EH (cell line): ENCODE measurements at places on chromosomes 2 and 18.

GRCh38 chr2:64789466-64790320 is 136.0 kb upstream of the SERTAD2 start:
- DNase-seq, result no peak

- DNase-seq, result no peak
Observed at GRCh38 chr18:29326214-29326613, 1149.3 kb upstream of the CDH2 start.

- DNase-seq, result no peak
Observed at GRCh38 chr2:202521470-202521869, 113.3 kb upstream of the FAM117B start.

DNA sequence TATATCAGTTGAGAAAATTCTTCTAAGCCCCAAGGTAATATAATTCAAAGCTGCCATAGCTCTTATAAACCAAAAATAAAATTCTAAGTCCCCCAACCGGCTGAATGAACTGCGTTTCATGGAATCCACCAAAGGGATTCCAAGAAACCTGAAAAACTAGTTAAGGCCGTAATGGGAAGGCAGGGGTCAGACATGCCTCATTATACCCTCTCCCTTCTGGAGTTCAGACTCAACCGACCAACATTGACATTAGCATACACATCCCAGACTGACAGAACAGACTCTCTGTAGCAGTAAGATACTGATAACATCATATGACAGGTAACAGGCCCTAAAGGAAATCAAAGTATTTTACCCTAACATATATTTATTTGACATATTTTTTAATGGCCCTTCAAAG is 31.4 kb upstream of the PHLPP1 start:
- no peak for DNase-seq

- peak; percentile 54 for DNase-seq
Observed at GRCh38 chr2:176106581-176107539, at the start of gene HOXD11. HOXD11 (plus strand) TSS chr2:176107280; CDS start chr2:176107356, 76 bp downstream.

- DNase-seq, result peak; percentile 74
Observed at GRCh38 chr2:235779444-235779896, 285.6 kb downstream of the AGAP1 start.

GRCh38 chr18:49161627-49162026 is 210.9 kb upstream of the SMAD7 start:
- DNase-seq, result peak; percentile 79

DNA sequence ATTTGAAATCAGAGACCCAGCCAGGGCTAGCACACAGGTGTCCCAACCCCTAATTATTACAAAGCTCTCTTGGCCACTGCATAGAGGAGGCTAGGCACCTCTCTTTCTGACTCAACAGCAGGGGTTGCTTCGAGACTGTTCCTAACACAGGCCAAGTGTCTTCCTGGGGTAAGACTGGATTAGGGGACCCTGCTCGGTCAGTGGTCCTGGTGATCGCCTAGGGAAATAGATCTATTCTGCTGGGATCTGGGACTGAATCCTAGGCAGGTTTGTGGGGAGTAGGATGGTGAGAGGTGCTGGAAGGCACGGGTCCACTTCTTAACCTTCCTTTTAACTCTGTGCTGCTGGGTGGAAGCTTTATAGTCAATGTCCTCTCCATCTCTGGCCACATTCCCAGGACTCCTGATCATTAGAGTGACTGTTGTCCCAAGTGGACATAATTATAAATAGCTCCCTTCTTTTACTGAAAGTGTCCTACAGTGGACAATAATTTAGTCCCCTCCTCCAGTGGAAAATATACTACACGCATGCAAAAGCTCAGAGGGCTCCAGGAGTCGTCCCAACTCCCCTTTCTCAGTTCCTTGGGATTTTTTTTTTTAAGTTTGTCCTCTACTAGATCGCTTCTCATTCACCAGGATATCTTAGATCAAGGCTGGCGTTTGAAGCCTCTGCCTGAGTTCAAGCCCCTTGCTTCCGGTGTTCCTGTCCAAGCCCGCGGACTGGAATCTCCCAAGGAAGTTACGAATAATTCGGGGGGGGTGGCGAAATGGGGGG is 1.3 kb upstream of the TRIB2 start:
- DNase-seq, result peak; percentile 31

GRCh38 chr2:138470941-138471340 is 30.6 kb upstream of the SPOPL start:
- DNase-seq, result no peak

- no peak for DNase-seq
Observed at GRCh38 chr2:83757329-83757728, 701.8 kb downstream of the SUCLG1 start.

DNA sequence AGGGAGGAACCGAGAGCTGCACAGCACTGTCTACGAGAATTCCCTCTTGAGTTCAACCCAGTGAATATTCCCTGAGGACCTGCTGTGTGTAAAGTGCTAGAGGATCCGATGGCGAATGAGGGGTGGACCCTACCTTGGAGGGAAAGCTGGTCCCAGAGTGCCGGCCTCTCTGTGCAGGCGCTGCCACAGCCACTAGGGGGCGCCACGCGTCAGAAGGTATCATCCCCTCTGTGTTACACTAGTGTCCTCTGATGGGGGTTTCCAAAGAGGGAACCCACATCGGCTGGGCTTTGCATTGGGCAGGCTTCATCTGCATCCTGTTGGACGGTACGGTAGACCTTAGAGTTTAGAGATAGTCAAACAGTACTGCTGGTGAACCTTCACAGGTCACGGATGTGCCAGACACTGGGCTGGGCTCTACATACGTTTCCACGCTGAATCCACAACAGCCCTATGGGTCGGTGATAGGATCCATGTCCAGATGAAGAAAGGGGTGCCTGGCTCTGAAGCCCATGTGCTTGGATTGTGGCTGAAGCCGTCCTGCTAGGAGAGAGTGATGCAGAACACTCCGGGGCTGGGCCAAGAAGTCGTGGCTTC is 39.0 kb downstream of the COA5 start:
- DNase-seq, result peak; percentile 6

DNA sequence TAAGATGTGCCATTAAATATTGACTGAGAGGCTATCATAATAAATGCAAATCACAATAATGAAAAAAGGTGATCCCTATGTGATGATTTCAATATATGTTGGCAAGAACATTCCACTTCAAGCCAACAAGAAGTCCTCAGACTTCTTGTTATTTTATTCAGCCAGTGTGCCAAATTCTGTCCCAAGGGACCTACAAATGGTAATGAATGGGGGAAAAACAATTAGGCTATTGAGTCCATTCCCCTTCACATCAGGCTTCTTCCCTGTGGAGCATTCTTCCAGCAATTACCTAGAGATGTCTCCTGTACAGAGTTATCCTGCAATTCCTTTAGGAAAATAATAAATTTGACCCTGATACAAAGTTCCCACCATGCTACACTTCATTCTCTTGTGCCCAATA is 144.4 kb downstream of the PIEZO2 start:
- no peak for DNase-seq

DNA sequence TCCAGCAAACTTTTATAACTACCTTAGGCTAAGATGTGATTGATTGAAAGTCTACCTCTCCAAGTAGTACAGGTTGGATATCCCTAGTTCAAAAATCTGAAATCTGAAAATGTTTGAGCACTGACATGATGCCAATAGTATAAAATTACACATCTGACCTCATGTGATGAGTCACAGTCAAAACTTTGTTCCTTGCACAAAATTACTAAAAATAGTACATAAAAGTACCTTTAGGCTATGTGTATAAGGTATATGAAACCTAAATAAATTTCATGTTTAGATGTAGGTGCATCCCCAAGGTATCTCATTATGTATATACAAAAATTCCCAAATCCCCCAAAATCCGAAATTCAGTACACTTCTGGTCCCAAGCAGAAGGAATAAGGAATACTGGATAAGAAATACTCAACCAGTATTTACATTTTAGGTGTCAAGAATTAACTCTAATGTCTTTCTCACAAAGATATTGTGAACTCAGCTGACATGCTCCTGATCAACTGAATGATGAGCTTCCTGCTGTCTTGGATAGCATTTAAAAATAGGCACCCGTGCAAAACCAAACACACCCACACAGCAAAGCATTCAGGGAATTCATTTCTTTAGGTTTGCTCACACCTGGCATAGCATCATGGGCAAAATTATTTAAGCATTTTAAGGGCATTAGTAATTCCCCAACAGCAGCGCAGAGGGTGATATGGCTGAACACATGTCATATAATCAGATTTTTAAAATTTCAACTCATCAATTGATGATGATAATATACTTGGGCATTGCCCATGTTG is 497.4 kb upstream of the MEIS1 start:
- DNase-seq, result peak; percentile 31

DNA sequence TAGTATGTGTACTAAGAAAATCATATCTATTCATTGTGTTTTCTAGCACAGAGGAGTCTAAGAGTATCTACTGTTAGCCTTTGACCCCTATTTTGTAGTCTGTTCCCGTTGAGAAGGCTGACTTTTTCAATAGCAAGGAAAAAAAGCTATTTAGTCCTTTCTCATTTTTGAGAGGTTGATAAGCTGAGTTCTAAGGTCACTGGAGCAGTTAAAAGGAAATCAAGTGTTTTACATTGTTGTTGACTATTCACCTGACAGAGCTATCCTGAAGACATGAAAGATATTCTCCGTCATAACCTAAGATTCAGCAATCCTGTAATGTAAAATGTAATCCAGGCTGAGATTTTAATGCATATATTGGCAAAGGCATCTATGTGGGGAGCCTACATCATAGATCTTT is 280.3 kb upstream of the NRP2 start:
- DNase-seq, result no peak

- no peak for DNase-seq
Observed at GRCh38 chr2:120499784-120500495, 154.0 kb downstream of the INHBB start.

GRCh38 chr18:54031243-54031642 is 193.2 kb downstream of the MBD2 start:
- no peak for DNase-seq
